ENCODE measurements at places on chromosomes 5 and 9. TPM values are rescaled to one million over a fixed set of nuclear protein-coding genes. Genes with fewer than 3 reads are reported as not detected.

FUT7 gene
- 25.6 TPM for polyA plus RNA-seq

IGFBPL1 gene
- polyA plus RNA-seq: not detected

SMC2 gene
- 1.2 TPM for polyA plus RNA-seq

PCDHGA11 gene
- 0.11 TPM for polyA plus RNA-seq

Data from immature natural killer cell (primary cell).